ENCODE measurements at places on chromosomes 6 and 20. TPM values are rescaled to one million over a fixed set of nuclear protein-coding genes. Genes with fewer than 3 reads are reported as not detected.

Gene C6orf52
- not detected for total RNA-seq

Gene SLC4A11
- 0.52 TPM for total RNA-seq

Gene MCCD1
- not detected for total RNA-seq

DNA sequence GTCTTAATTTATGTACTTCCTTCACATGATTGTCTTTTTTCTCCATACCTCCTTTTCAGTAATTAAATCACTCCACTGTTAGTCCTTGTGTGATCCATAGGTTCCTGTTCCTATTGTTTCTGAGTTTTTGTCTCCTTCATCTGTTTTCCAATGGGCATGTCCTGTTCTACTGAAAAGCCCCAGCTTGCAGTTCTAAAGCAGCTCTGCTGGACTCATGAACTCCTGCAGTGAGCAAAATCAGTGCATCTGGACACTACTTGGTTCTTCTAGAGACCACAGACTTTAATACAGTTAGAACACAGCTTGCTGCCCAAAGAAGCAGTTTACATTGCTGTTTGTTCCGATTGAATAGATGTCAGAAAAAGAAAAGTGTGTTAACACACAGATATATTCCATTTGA lies 593.3 kb upstream of the HS3ST5 start:
- no peak for DNase-seq

Gene GPX6
- total RNA-seq: not detected

DNA sequence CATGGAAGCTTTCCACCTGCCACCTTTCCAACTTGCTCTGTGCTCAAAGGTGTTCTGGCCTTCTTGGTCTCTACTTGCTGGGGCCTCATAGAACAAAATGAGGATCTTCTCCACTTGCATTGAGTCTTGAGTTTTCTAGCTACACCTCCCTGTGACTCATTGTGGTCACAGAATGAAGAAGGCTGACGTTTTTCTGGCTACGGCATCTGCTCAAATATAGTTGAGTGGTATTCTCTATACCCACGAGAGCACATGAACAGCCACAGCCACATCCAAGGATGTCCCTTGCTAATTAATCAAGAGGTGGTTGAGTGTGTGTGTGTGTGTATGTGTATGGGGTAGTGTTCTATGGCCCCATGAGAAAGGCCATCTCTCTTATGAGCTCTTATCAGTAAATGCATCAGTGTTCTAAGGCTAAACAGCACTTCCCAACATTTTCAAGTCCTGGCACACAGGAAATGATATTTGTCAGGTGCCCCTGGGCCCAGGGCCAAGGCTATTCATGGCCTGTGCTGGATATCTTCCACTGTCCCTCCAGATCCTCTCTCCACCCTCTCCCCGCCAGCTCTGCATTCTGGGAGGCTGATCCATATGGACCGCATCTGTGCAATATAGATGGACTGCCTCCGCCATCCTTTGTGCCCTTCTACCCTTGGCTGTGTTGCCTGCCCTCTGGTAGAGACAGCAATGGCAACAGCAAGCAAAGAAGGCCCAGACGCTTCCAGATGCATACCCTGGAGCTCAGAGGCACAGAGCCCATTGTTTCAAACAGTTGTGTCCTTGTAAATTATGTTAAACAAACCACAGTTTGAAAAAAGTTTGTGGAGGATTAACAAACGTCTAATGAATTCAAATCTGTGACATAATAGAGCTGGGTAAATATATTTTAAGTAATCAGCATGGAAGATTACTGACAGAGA lies 150.2 kb downstream of the LRFN2 start:
- DNase-seq: no peak

Gene UBD
- not detected for total RNA-seq

DNA sequence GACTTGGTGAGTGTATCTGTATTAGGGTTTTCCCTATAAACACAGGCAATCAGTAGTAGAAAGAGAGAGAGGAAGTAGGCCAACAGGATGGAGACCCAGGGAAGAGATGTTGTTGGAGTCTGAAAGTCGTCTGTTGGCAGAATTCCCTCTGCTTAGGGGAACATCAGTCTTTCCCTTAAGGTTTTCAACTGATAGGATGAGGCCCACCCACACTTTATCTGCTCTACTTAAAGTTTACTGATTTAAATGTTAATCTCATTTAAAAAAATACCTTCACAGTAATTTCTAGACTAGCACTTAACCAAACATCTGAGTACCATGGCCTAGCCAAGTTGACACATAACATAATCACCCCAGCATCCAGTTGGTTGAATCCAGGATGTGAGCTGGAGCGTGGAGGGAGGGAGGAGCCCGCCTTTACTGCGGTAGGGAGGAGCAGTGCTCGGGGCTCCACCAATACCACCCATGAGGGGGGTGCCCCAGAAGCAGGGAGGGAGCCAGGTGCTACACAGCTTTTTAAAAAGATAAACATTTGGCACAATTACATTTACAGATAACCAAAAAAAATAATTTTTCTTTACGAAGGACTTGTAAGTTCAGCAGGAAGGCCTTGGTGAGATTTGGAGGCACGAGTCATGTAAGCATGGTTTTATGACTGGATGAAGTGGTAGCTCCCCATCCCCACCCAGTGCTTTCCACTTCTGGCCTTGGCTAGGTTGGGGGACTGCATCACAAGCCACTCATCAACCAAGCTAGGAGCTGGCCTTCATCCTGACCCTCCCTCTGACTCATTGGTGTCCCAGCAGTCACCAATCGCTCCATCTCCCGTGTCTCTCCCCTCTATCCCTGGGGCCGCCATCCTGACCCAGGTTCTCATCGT lies 18.4 kb upstream of the SNX9 start:
- DNase-seq: no peak

DNA sequence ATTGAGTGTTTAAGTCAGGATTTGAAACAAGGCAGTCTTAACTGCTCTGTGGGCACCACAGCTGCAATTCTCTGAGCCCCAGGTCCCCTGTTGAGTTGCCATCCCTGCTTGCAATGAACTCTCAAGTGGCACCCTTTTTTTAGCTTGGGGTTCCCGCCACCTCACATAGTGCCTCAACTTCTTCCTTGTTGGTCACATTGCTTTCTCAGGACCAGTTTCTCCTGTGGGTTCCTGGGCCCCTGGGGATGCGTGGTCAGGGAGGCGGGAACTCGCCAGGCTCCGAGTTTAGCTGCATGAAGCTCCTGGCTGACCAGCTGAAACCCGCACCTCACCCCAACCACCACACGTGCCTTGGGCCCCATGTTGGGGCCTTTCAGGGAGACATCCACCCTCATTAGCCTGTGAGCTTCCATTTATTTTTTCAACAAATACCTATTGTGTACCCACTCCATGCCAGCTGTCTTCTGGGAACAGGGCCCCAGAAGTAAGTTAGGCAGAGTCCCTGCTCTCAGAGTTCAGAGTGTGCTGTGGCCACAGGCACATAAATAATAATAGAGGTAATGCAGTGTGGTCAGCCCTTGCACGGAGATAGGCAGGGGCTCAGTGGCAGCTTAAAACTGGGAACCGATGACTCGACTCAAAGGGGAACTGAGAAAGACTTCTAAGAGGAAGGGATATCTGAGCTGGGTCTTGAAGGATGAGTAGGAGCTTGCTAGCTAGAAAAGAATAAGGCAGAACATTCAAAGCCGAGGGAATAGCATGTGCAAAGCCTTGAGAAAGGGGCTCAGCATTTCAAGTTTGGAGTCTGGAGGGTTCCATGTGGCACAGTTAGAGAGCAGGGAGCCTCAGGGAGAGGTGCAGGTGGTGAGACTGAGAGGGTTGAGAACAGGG lies 33.9 kb upstream of the FAM83D start:
- no peak for DNase-seq

DNA sequence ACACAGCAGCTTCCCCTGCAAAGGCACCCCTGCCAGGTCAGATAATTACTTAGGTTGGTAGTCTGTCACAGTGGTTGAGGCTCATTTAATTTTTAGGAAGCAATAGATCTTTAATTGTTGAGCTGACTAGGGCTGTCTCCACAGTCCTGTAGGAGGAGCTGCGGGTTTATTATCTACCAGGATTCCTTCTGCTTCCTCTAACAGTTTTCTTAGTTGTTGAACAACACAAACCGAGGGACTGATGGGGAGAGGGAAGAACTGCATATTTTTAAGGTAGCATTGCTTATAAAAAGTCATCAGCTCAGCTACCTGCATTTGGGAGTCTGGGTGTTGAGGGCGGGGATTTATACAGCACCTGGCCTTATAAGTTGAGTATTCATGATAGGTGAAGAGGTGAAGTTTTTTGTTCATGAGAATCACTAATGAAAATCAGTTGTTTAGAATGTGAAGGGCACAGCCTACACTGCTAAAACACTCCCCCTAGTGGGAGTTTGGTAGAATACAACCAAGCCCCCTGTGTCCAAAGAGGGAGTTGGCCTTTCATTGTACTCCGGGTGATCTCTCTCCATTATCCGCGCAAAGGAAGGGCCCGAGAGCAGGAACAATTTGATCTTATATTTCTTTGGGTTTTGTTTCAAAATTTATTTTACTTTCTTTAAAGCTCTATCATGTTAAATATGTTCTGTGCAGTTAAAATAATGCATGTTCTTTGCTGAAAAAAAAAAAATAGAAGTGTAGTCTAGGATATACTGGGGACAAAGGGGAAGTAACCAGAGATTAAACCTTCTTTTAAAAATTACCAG lies 69.6 kb downstream of the SSR1 start:
- DNase-seq: peak; percentile 66

Gene TAAR9
- not detected for total RNA-seq

Data from CD4-positive, CD25-positive, alpha-beta regulatory T cell (primary cell).